A172 (cell line): ENCODE measurements at places on chromosomes 6 and 20. TPM values are rescaled to one million over a fixed set of nuclear protein-coding genes. Genes with fewer than 3 reads are reported as not detected.
A peak's percentile ranks its signal among the peaks of the same experiment; 100 is the strongest.

DNA sequence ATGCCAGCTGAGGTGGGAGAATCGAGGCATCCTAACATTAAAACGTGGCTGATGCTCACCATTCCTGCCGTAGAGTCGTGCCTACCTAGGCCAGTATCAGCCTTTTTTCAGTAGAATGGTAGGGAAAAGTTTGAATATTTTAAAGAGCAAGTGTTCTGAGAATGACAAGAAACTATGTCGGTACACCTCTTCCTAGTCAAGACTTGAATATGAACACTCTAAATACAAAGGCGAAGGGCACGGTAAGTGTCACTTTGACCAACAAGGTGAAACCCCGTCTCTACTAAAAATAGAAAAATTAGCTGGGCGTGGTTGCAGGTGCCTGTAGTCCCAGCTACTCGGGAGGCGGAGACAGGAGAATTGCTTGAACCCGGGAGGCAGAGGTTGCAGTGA lies 1.0 kb downstream of the GINM1 start:
- no peak for DNase-seq

DNA sequence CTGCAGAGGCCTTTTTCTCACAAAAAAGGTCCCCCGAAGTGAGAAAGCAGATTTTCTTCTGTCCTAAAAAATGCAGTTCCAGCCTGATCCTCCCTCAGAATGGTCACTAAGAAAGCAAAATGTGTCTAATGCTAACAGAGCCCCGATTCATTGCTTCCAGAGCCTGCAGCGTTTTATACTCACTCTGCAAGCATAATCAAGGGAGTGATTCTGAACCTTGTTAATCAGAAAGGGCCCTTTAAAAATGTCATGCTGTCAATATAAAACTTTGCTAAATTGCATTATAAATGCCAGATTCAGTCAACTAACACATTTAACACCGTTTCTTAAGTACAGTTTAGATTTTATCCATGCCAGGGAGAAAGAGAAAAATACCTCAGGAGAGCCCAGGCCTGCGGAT lies 202.8 kb downstream of the CD83 start:
- no peak for DNase-seq

- DNase-seq: no peak
These were observed 44.1 kb downstream of the VEGFA start for GRCh38 chr6:43814111-43814510.

DNA sequence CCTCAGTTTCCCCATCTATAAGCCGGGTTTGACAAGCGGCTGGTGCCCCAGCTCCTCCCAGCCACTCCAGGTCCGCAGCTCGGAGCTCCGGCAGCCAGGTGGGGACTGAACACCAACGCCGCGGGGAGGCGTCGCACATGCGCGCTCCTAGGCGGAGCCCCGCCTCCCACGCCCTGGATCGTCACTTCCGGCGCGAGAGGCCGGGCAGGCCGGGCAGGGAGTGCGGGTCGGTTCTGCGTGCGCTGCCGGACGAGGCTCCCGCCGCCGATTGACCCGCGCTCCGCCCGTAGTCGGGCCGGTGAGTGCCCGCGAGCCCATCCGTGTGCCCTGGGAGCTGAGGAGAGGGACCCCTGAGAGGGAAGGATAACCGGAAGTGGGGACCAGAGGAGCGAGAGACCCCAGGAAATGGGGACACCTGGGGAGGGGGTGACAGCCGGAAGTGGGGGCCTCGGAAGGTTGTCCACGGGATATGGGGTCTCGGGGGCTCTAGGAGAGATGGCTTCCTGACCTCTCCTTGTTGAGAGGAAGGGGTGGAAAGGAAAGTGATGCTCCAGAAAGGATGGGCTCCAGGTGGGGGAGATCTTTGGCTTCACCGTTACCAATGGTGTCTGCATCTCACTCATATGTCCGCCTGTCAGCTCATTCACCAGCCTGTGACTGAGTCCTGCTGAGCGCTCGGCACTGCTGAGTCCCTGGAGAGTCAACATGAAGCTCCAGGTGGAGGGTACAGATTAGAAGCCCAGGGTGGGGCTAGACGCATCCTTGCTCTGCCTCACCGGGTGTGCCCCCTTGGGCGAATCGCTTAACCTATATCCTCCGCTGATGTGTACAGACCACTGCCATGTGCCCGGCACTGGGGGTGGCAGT lies at the start of gene TTPAL:
TSS of gene TTPAL (plus strand) at position 181 of the 867 bp plus-strand sequence. CDS start 4,126 bp downstream, outside the sequence.
- peak; percentile 82 for DNase-seq

GRCh38 chr6:85449818-85450759 lies at the start of gene NT5E:
NT5E (plus strand) TSS chr6:85450083; CDS start chr6:85450140, 57 bp downstream.
- DNase-seq: peak; percentile 72

DNA sequence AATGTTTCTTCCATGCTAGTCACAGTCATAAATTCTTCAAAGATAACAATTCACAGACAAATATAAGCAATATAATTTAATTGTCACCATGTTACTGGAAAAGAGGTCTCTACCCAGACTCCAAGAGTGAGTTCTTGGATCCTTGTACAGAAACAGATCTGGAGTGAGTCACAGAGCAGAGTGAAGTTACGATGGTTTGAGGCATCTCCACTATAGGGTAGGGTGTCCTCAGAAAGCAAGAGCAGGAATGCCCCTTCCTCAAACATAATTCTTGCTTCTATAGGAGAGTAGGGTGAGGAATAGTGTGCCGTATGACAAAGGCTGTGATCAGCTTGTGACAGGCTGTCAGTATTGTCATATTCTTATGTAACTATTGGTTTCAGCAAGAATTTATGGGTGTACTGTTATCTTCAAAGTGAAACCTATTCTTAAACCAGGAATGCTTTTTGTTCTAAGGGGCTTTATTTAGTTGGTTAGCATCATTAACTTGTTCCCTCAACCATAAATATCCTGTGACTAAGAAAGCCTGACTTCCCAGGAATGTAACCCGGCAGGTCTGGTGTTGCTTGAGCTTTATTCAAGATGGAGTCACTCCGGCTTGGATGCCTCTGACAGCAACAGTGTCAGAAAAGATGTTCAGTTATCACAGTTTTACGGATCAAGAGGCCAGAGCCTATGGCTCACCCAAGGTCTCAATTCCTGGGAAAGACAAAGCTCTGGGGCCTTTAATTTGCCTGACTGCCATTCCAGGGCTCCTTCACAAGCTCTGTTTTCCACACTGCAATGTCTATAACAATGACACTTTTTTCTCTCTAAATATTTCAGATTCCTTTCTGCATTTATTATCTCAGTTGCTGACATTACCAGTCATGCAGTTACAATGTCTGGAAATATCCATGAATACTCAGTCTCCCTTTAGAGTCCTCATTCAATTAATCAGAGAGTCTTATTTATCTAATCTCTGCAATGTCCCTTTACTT lies 298.6 kb downstream of the C6orf118 start:
- DNase-seq: peak; percentile 5

DNA sequence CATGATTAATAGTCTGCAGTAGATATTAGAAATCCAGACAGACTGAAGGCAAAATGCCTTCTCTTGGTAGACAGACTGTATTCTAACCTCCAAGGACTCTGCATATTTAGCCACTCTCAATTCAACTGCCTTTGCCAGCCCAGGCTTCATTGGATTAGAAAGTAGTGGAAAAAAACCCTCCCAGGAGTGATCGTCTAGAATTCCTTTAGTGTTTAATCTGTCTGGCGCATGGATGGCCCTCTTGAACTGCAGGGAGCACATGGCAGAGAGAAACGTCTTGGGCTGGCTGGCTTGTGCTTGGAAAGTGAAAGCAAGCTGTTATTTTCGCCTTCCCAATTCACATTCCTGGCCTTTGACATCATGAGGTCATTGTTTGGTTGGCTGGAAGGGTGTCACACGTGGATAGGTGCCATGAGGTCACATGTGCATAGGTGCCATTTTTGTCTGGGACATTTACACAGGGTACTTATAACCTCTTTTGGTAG lies 30.9 kb upstream of the NEDD9 start:
- DNase-seq: peak; percentile 80

DNA sequence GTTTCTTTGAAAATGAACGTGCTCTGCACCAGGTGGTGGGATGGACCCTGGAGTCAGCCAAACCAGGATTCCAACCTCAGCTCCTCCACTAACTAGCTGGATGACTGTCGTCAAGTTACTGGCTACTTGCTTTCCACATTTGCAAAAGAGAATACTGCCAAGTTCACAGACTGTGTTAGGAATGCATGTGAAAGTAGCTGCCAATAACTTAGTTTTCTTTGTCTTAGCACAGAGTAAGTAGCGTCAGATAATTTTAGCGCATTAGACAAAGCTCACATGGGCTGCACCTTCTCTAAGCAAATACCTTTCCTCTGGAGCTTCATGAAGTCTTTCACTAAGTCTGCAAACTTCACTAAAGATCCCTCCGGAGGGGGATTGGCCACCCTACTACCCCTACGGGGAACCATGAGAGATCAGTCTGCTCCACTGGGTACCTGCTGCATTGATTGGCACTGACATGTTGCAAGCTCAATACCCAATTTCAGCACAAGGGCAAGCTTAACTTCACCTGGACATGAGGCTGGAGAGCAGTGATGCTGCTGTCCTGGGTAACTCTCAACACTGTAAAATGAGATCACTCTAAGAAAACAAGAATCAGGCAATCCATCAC lies 113.9 kb downstream of the MBOAT1 start:
- no peak for DNase-seq

Gene BEND6
- 11.7 and 14.1 TPM in 2 replicates for total RNA-seq

DNA sequence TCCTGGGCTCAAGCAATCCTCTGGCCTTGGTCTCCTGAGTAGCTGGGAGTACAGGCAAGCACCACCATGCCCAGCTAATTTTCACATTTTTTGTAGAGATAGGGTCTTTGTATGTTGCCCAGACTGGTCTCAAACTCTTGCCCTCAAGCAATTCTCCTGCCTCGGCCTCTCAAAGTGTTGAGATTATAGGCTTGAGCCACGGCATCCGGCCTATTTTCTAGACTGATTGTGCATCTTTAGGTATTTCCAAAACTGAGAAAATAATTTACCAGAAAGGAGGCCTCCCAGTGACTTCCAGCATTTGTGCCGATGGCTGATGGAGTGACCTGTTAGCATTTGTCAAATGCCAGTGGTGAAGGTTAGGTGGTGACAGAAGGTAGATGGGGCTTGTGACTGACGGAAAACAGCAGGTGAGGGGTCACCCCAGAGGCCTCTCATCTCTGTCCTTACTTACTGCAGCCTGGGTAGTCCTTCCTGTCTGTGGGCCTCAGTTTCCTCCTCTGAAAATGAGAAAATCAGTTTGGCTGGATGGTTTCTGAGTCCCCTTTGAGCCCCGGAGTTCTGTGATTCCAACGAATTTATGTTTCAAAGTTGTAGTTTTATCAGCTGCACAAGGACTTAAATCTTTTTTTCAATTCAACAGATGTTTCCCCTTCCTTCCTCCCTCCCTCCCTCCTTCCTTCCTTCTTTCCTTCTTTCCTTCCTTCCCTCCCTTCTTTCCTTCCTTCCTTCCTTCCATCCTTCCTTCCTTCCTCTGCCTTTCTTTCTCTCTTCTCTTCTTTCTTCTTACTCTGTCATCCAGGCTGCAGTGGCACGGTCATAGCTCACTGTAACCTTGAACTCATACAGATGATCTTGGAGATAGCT lies 53.5 kb downstream of the TGM2 start:
- no peak for DNase-seq

GRCh38 chr20:20024942-20025341 lies 7.8 kb downstream of the NAA20 start:
- no peak for DNase-seq

DNA sequence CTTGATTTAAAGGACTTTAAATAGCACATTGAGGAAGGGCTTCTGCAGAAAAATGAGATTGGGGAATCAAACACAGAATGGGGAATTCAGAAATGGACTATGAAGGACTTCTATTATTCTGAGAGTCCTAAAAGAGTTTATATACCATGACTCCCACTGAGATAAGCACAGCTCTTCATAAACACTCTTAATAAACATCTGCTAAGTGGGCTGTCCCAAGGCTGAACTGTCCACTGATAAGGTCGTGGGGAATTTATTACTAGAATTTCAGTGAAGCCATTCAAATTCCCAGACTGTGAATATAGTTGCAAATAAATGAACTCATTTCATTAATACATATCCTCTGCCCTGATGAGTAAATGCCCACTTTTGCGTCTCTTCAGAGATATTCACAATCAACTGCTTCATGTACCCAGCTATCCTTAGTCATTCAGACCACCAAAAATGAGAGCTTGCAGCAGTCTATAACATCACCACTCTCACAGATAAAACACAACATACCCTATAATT lies 468.2 kb upstream of the RUNX2 start:
- DNase-seq: no peak

- no peak for DNase-seq
These were observed 5.7 kb downstream of the SPEF1 start for GRCh38 chr20:3775457-3776108.

DNA sequence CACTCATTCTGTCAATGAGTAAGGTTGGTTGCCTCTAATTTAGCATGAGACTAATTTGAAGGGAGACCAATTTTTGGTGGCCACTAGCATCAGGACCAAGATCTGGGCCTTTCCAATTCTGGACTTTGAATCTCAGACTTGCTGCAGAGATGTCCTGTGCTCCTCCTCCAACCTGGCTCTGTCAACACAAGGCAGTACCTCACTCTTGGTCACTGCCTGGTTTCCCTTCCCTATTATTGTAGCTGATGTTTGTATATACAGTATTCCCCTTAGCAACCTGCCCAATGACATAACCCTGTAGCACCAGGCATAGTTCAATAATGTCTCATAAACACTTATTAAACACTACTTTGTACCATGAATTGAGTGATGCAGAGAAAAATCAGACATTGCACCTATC lies 50.4 kb downstream of the UNC5CL start:
- DNase-seq: no peak

Gene GGTLC1
- total RNA-seq: not detected in 2 replicates

GRCh38 chr6:20117474-20117873 lies 94.8 kb downstream of the MBOAT1 start:
- no peak for DNase-seq

GRCh38 chr6:119728220-119728750 lies 378.7 kb upstream of the MAN1A1 start:
- DNase-seq: no peak

DNA sequence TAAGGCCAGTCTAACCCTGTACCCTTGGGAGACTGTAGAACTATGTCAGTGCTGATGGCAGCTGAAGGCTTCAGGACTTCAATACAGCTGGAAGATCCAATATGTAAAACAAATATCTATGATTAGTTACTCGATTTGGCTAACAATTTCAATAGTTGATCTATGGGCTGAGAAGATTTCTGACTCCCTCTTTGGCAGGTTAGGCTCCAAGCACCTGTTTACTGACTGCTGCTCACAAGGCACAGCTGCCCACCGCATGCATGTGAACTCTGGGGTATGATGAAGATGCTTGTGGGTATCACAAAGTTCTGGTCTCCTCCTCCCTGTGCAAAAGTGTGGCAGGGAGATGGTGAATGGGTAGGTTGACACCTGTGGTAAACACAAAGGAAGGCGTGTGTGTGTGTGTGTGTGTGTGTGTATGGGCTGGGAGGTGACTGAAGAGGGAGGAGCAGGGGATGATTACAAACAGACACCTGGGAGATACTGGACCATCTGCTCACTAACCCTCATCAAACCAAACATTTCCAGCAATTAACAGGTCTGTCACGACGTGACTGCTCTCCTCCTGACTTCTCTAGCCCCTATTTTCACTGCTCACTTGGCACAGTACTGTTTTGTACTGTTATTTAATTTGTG lies 18.1 kb downstream of the ELMO2 start:
- no peak for DNase-seq

GRCh38 chr20:63082308-63082938 lies 75.7 kb upstream of the BHLHE23 start:
- DNase-seq: peak; percentile 29

Gene ATP9A
- total RNA-seq: 16.3 and 19.5 TPM in 2 replicates
